Activated T-cell treated with anti-CD3 and anti-CD28 coated beads, Interleukin-2, amount 50 U/mL, for 72 hours (primary cell): ENCODE measurements at places on chromosomes 4 and X. TPM values are rescaled to one million over a fixed set of nuclear protein-coding genes. Genes with fewer than 3 reads are reported as not detected.

DNA sequence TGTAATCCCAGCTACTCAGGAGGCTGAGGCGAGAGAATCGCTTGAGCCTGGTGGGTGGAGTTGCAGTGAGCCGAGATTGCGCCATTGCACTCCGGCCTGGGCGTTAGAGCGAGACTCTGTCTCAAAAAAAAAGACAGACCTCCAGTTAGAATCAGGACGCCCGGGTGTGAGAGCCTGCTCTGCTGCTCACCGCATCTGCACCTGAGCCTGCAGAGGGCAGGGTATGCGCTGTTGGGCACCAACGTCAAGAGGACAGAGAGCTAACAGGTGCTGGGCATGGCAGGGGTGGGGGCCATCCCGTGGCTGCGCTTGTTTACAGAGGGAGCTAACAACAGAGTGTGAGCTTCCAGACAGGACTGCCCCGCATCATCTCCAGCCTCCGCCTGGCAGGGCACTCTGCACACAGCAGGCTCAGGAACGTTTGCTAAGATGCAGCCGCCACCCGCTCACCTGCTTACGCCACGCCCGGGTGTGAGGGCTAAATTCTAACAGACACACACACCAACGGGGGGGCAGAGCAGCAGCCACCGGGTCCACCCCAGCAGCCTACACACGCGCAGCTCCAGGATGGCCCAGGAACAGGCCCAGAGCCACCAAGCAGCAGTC, 50.0 kb upstream of the CPLX1 start:
- H3K4me1 ChIP-seq, result peaks cover 29% of the 10 kb centered on the region
- peaks cover 4% of the 10 kb centered on the region for H3K36me3 ChIP-seq
- H3K4me3 ChIP-seq, result no peak overlapping the region
- no peaks in the 10 kb centered on the region for H3K27me3 ChIP-seq
- DNase-seq, result no peak

- no peak overlapping the region for H3K27ac ChIP-seq
- no peaks in the 10 kb centered on the region for H3K36me3 ChIP-seq
- DNase-seq, result no peak
- no peak overlapping the region for H3K4me3 ChIP-seq
- H3K27me3 ChIP-seq, result no peaks in the 10 kb centered on the region
- no peaks in the 10 kb centered on the region for H3K4me1 ChIP-seq
Observed at GRCh38 chrX:36348509-36348908, 429.0 kb downstream of the CFAP47 start.

Gene BTC
- not detected for total RNA-seq

- no peak for DNase-seq
- no peak overlapping the region for H3K27ac ChIP-seq
- peaks cover 9% of the 10 kb centered on the region for H3K4me1 ChIP-seq
- no peak overlapping the region for H3K4me3 ChIP-seq
Observed at GRCh38 chr4:3391422-3391821, 50.3 kb upstream of the HGFAC start.

DNA sequence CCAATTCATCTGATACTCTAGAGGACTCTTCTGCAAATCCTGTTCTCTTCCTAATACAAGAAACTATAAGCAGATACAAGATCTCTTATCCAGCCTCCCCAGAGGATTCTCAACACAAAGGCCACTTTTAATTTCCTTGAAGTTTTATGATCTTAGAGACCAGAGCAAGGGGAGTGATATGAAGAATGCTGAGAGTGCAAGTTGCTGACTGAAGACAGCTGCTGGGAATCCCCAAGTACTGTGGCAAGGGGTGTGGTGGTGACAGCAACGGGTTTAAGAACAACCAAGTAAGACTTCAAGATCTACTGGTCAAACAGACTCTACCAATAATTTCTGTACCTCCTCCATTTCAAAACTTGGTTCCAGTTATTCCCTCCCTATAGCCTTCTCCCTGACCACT, 7.0 kb downstream of the AMMECR1 start:
- H3K4me3 ChIP-seq, result peak overlapping the region; percentile 3
- H3K36me3 ChIP-seq, result no peaks in the 10 kb centered on the region
- peak; percentile 40 for DNase-seq
- H3K27me3 ChIP-seq, result no peaks in the 10 kb centered on the region

- peaks cover 2% of the 10 kb centered on the region for H3K36me3 ChIP-seq
- peaks cover 29% of the 10 kb centered on the region for H3K4me1 ChIP-seq
- no peak for DNase-seq
- H3K27ac ChIP-seq, result peak overlapping the region; percentile 85
- H3K27me3 ChIP-seq, result peaks cover 44% of the 10 kb centered on the region
- peak overlapping the region; percentile 97 for H3K4me3 ChIP-seq
Observed at GRCh38 chr4:121697564-121697963, 784 bp upstream of the ANXA5 start.

Gene UGT2A3
- total RNA-seq, result not detected

Gene CEP135
- 23.1 TPM for total RNA-seq

Gene IGFBP7
- not detected for total RNA-seq

Gene CXCL8
- total RNA-seq, result 2.0 TPM

Gene LARP1B
- 25.0 TPM for total RNA-seq

Gene GAGE12E
- total RNA-seq, result not detected

Gene PPP2R2C
- total RNA-seq, result not detected

DNA sequence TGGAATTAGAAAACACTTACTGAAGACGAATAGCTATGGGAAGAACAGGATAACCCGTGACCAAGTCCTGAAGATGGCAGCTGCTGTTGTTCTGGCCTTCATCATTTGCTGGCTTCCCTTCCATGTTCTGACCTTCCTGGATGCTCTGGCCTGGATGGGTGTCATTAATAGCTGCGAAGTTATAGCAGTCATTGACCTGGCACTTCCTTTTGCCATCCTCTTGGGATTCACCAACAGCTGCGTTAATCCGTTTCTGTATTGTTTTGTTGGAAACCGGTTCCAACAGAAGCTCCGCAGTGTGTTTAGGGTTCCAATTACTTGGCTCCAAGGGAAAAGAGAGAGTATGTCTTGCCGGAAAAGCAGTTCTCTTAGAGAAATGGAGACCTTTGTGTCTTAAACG, 2.4 kb downstream of the AGTR2 start:
- H3K27ac ChIP-seq, result no peak overlapping the region
- H3K4me3 ChIP-seq, result no peak overlapping the region
- no peak for DNase-seq
- no peaks in the 10 kb centered on the region for H3K4me1 ChIP-seq
- H3K36me3 ChIP-seq, result no peaks in the 10 kb centered on the region

- peaks cover 37% of the 10 kb centered on the region for H3K4me1 ChIP-seq
- no peaks in the 10 kb centered on the region for H3K36me3 ChIP-seq
Observed at GRCh38 chrX:153905481-153906095, 1.1 kb downstream of the AVPR2 start.

Gene TCEAL6
- 0.25 TPM for total RNA-seq

Gene TBC1D8B
- 0.50 TPM for total RNA-seq

GRCh38 chr4:167428156-167428555, 193.9 kb upstream of the SPOCK3 start:
- H3K4me3 ChIP-seq, result no peak overlapping the region
- H3K27me3 ChIP-seq, result no peaks in the 10 kb centered on the region

Gene TCEAL2
- not detected for total RNA-seq

GRCh38 chr4:86595426-86595805, 1.3 kb downstream of the PTPN13 start:
- H3K4me1 ChIP-seq, result peaks cover 10% of the 10 kb centered on the region
- H3K27me3 ChIP-seq, result peaks cover 52% of the 10 kb centered on the region
- H3K27ac ChIP-seq, result peak overlapping the region; percentile 5
- no peak for DNase-seq

Gene USP17L25
- not detected for total RNA-seq

- H3K27me3 ChIP-seq, result peaks cover 15% of the 10 kb centered on the region
- no peak for DNase-seq
- no peaks in the 10 kb centered on the region for H3K4me1 ChIP-seq
Observed at GRCh38 chrX:121585626-121586025, 538.2 kb downstream of the GLUD2 start.

Gene SYTL4
- not detected for total RNA-seq

DNA sequence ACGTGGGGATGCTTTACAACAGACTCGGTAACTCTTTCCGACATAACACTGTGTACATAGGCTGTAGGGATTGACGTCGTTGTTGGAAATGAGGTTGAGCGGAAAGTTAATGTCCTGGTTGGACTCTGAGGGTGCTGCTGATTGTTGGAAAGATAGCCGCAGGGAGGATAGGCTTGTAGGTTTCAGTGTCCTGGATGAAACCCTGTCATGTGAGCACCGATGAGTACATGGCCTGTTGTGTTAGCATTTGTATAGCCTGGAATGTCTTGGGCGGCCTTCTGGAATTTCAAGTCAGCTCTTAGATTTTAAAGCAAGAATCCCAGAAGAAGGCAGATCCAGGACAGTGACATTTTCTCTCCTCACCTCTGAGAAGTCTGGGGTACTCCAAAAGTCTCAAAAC, 63.3 kb downstream of the TBC1D14 start:
- no peaks in the 10 kb centered on the region for H3K27me3 ChIP-seq
- no peaks in the 10 kb centered on the region for H3K36me3 ChIP-seq
- H3K4me3 ChIP-seq, result no peak overlapping the region
- DNase-seq, result no peak

GRCh38 chr4:169201222-169202144, 69.3 kb downstream of the SH3RF1 start:
- no peak overlapping the region for H3K4me3 ChIP-seq
- peaks cover 6% of the 10 kb centered on the region for H3K27me3 ChIP-seq
- H3K36me3 ChIP-seq, result no peaks in the 10 kb centered on the region
- no peak overlapping the region for H3K27ac ChIP-seq

Gene EXOC1L
- total RNA-seq, result not detected

GRCh38 chr4:143251779-143252178, 67.1 kb downstream of the USP38 start:
- H3K4me1 ChIP-seq, result no peaks in the 10 kb centered on the region
- no peak overlapping the region for H3K27ac ChIP-seq
- DNase-seq, result no peak
- H3K27me3 ChIP-seq, result peaks cover 8% of the 10 kb centered on the region

GRCh38 chr4:127352220-127353113, 280.3 kb upstream of the INTU start:
- H3K4me1 ChIP-seq, result no peaks in the 10 kb centered on the region
- H3K27ac ChIP-seq, result no peak overlapping the region
- no peaks in the 10 kb centered on the region for H3K27me3 ChIP-seq
- no peaks in the 10 kb centered on the region for H3K36me3 ChIP-seq
- DNase-seq, result no peak

- H3K36me3 ChIP-seq, result peaks cover 7% of the 10 kb centered on the region
- peaks cover 42% of the 10 kb centered on the region for H3K4me1 ChIP-seq
- H3K4me3 ChIP-seq, result no peak overlapping the region
- no peaks in the 10 kb centered on the region for H3K27me3 ChIP-seq
Observed at GRCh38 chr4:80011636-80012236, 61.3 kb downstream of the ANTXR2 start.

DNA sequence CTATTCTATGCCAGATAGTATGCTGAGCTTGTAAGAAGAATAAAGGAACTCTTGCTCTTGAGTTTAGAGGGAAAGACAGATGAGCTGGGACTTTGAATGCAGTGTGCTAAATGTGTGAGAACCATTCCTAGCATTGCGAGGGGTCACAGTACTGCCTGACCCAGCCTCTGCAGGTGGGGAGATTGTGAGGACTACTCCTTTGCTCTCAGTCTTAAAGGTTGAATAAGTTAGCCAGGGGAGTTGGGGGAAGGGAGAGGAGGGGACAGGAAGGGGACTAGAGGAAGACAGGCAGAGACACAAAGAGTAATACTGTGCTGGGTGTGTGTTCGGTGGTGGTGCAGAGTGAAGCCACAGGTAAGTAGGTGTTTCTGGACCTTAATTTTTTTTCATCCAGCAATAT, 41.7 kb downstream of the DCUN1D4 start:
- H3K4me3 ChIP-seq, result no peak overlapping the region
- no peak for DNase-seq
- H3K4me1 ChIP-seq, result no peaks in the 10 kb centered on the region
- H3K36me3 ChIP-seq, result peaks cover 3% of the 10 kb centered on the region
- peak overlapping the region; percentile 1 for H3K27ac ChIP-seq

Gene CT83
- total RNA-seq, result not detected

DNA sequence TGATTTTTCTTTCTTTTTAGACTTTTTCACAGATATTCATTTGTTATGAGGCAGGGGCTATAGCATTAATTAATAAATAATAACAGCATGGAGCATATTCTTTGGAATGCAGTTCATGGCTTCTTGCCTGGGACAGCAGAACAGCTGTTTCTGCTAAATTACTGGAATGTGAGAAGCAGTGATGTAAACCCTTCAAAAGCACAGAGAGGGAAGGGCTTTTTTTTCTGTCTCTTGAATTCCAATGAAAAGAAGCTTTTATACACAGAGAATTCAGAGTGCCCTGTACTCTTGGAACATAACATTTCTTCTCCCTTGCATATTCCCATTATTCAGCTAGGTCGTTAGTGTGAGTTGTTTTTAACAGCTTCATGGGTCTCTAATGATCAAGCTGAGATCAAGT, 28.5 kb upstream of the ANK2 start:
- H3K27ac ChIP-seq, result no peak overlapping the region
- no peaks in the 10 kb centered on the region for H3K36me3 ChIP-seq
- H3K27me3 ChIP-seq, result no peaks in the 10 kb centered on the region
- H3K4me3 ChIP-seq, result no peak overlapping the region
- H3K4me1 ChIP-seq, result no peaks in the 10 kb centered on the region

Gene PTPN13
- total RNA-seq, result 2.4 TPM
